Common myeloid progenitor, CD34-positive (primary cell): ENCODE measurements at places on chromosomes 7 and 10.

DNA sequence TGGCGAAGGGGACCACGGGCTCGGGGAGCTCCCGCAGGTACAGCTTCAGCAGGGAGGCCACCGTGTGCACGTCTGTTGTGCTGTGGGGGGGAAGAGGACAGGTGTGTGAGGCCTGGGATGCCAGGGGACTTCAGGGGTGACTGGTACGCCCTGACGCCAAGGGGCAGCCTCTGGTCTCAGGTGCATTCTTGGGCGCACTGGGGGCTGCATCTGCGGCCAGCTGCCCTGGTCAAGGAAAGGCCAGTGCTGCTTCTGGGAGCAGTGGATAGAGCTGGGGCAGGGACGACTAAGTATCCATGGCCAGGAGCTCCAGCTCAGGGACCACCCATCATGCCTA, 148.5 kb downstream of the MAPK8 start:
- no peak for DNase-seq

DNA sequence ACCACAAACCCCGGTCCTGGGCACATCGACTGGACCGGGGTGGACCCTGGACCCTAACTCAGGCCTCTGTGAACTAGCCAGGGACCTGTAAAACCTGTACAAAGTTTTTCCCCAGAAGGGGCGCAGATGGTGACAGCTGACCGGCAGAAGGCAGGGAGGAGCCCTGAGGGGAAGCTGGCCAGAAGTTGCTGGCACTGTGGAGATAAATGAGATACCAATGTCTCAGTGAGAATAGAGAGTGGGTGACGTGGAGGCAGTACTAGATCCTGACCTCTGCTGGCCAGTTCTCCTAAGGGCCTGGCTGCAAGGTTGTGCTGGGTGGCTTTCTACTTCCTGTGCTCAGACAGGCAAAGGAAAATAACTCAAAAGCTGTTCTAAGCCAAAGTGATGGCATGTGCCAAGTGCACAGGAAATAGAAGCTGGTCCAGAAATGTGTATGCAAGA, 10.6 kb upstream of the TSPAN14 start:
- DNase-seq, result peak; percentile 72

DNA sequence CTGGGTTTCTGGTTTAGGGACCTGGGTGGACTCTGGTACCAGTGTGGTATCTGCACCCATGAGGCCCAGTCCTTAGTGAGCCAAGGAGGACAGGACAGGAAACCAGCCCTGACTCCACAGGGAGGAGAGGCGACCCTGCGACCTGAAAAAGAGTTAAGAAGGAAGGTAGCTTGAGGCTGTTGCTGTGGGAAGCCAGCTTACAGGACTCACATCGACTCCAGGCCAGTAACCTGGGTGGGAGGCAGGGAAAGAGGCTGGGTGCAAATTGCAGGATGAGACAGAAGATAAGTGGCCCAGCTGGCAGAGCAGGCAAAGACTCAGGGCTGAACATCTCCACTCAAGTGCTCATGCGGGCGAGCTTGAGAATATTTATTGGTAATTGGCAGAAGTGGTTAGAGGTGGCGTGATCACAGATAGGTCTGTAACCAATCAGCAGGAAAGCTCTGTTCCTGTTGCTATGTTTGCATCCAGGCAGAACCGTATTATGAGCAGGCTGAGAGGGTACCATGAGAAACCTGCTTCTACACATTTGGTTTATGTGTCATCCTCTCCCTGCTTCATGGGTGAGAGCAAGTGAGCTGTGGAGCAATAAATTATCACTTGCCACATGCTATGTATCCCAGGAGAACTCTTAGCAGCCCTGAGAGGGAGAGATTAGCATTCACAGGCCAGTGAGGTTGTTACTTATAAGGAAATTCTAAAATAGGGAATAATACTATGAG, 11.0 kb downstream of the TLL2 start:
- DNase-seq, result no peak

DNA sequence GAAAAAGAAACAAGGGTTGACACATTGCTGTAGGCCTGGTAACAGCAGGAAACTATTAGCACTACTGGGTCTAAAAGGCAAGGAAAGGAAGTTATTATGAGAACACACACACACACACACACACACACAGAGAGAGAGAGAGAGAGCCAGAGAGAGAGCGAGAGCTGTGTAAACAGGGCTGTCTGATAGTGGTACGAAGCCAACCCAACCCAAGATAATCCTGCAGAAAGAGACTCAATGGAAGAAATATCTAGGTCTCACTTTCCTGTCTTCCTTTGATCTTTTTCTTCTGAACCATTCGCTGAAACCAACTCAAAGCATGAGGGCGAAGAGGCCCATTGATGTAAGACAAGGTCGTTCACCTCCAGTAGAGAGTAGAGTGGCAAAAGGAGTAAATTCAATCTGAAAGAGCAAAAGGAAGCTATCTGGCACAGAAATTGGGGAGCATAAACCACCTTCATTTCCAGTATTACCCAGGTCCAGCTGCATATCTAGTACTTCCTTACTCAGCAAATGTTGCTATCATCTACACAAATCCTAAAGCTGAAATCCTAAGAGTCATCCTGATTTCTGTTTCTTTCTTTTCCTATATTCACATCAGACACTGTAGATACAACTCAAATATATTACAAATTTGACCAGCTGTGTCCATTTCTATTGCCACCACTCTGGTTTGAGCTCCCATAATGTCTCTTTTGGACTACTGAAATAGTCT, 110.2 kb downstream of the TMEM26 start:
- DNase-seq, result no peak

DNA sequence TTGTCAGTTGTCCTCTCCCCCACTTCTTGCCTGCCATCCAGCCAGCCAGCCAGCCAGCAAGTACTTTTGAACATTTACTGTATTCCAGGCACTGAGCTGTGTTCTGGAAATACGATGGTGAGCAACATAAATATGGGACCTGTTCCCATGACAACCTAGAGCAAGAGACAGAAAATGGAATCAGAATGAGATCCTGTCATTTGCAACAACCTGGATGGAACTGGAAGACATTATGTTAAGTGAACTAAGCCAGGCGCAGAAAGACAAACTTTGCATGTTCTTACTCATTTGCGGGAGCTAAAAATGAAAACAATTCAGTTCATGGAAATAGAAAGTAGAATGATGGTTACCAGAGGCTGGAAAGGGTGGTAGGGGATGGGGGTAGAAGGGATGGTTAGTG, 140.7 kb downstream of the ICA1 start:
- DNase-seq, result no peak

GRCh38 chr10:81872206-81872862, 2.7 kb upstream of the NRG3 start:
- DNase-seq, result no peak

DNA sequence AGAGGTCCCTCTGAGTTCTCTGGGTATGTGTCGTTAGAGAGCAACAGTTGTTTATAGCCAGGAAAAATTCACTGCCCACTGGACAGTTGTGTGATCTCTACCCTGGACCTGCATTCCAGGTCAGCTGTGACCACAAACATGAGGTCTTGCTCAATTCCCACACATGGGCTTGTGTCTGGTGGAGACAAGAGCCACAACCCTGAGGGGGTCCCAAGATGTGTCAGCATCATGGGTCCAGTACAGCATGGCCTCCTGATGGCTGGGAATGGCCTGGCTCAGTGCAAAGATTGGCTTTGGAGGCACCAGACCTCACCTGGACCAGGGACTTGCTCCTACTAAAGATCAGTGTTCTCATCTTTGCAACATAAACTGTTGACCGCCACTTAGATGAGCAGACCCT, 751.6 kb downstream of the GRID1 start:
- DNase-seq, result no peak

GRCh38 chr7:20307901-20308300, 22.8 kb upstream of the ITGB8 start:
- DNase-seq, result no peak

- DNase-seq, result no peak
Observed at GRCh38 chr10:80051993-80052392, 26.5 kb upstream of the TMEM254 start.

GRCh38 chr10:80529604-80530003, 8.1 kb upstream of the SH2D4B start:
- peak; percentile 97 for DNase-seq

DNA sequence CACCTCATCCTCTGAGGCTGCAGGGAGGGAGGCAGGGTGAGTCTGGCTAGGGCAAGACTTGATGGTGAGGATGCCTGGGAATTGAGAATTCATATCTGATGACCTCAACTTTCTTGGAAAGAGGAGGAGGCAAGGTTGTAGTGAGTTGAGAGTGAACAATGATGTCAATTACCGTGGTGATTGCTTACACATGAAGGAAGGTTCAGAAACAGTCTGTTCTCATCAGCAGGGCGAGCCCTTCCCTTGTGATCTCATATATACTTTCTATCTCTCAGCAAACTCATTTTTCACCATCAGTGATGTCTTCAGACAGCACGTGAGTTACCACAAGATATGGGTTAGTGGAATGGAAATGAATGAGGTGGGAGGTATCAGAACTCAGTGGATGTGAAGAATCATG, 20.1 kb upstream of the COL13A1 start:
- no peak for DNase-seq

- DNase-seq, result no peak
Observed at GRCh38 chr10:126222736-126223511, 165.4 kb downstream of the ADAM12 start.

- DNase-seq, result peak; percentile 21
Observed at GRCh38 chr7:24971333-24972165, 8.4 kb downstream of the OSBPL3 start.

- DNase-seq, result peak; percentile 12
Observed at GRCh38 chr10:118543714-118544400, 51.6 kb downstream of the PRLHR start.

DNA sequence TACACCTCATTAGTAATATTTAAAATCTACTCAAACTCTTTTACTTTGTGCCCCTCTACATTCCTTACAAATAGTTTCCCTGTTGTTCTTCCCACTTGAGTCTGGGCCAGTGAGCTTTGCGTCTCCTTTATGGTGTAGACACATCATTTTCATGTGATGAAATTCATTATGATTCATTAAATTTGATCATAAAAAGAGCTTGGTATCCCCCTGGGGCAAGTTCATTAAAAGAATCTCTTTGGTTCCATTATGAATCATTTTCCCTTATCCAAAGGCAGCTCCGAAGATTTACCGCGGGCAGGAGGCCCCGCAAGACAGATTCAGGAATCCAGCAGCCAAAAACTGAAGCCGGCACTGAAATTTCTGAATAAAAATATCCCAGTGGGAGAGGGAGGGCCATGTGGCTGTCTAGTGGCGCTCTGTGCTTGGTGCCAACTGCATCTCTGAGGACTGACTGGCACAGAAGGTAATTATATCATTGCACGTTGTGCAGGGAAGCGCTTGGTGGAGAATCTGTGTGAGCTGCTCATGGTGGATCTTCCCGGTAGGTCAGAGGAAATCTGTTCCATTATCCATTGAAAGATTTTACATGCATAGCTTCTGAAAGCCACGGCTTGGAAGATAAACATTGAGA, 151.4 kb upstream of the PITRM1 start:
- DNase-seq, result no peak

DNA sequence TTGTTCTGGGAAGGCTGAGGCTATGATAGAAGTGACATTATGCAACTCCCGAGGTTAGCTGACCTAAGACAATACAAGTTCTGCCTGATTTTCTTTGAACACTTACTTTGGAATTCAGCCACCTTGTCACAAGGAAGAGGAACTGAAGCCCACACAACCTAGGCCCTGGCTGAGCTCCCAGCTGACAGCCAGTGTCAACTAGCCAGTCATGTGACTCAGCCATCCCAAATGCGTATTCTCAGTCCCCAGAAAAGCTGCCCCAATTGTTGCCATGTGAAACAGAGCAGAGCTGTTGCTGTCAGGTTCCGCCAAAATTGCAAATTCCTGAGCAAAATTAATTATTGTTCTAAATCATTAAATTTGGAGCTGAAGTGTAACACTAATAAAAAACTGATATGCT, 1010.0 kb downstream of the XPNPEP1 start:
- no peak for DNase-seq

GRCh38 chr10:1116696-1117280, 60.6 kb downstream of the WDR37 start:
- DNase-seq, result no peak

DNA sequence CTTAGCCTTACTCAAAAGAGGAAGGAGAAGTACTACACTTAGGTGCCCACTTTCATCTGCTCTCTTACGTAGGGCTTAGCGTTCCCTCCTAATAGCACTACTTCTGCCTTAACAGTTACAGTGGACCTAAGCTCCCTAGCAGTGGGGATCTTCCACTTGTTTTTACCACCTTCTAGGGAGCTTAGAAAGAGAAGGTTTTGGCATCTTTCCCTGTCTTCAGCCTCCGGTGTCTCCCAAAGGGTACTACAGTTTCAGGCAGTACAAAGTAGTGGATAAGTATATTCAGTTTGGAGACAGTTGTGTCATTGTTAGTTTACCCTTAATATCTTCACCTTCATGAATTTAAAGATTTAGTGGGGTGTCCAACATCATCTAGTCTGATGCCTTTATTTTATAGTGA, 14.6 kb downstream of the CHRM2 start:
- peak; percentile 54 for DNase-seq

DNA sequence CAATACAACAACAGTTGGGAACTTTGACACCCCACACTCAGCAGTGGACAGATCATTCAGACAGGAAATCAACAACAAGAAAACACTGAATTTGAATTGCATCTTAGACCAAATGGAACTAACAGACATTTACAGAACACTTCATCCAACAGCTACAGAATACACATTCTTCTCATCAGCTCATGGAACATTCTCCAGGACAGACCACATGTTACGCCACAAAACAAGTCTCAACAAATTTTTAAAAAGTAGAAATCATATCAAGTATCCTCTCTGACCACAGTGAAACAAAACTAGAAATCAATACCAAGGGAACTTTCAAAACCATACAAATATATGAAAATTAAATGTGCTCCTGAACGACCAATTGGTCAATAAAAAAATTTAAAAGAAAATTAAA, 212.3 kb downstream of the DNAJC1 start:
- no peak for DNase-seq

- DNase-seq, result no peak
Observed at GRCh38 chr10:92969151-92969550, 91.4 kb upstream of the CYP26C1 start.

GRCh38 chr10:79380125-79380945, 33.1 kb downstream of the PPIF start:
- DNase-seq, result no peak

DNA sequence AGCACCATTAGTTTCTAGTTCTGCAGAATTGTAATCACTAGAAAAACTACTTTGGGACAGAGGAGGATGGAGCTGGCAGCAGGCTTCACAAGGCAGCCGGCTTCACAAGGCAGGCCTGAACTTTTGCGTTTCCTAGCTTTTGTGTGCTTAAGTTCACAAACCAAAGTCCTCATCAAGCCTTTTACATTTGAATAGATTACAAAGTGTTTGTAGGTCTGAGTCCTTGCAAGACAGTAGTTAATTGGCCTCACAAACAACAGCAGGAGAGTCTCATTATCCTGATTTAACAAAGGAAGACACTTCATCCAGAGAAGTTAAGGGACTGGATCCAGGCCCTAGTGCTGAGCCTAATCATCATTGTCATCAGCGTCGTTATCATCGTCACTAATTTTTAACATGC, 147.8 kb upstream of the AUTS2 start:
- DNase-seq, result no peak

DNA sequence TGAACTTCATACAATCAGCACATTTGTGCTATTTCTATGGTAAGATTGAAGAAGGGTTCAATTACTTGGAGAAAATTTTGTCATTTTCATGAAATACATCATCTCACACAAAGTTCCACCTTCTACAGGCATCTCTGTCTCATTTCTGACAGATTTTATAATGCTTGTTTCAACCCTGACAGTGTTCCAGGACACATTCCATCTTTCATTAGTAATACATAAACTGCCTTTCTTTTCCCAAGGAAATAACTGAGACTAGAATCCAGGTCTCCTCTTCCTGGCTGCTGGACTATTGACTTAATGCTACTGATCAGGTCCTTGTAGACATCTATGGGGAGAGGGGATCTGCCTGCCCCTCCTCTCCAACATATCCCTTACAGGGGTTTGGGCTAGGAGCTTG, 70.1 kb upstream of the PLPP4 start:
- no peak for DNase-seq
